Right hindlimb (tissue), 1 donor: ENCODE measurements at places on chromosomes 3 and 15.
A peak's percentile ranks its signal among the peaks of the same experiment; 100 is the strongest.

DNA sequence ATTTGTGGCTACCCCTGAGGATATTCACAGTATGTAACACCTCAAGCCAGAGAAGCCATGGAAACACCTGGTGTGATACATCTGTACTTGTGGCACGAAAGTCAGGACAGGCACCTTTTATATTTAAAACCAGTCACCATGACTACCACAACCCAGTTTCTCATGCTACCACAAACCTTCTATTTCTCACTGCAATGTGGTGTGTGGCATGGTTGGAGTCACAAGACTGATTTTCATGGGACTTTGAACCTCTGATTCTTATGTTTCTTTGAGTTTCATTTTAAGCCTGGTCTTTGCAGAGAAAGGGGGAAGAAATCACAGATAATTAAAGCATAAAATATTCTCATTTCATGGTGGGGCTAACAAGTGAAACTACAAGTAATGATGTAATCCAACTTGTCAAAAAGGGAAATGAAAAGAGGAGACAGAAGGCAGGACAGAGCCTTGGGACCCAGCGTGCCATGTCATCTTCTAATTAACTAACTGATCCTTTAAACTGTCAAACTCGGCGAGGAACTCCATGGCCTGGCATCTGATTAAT, 175.9 kb downstream of the PDZRN3 start:
- DNase-seq: no peak

- DNase-seq: no peak
Measured at GRCh38 chr15:100158356-100158755, 183.4 kb downstream of the ADAMTS17 start.

GRCh38 chr3:27596334-27596841, 112.2 kb upstream of the SLC4A7 start:
- no peak for DNase-seq

- DNase-seq: no peak
Measured at GRCh38 chr3:72229952-72230351, 445.0 kb upstream of the PROK2 start.

DNA sequence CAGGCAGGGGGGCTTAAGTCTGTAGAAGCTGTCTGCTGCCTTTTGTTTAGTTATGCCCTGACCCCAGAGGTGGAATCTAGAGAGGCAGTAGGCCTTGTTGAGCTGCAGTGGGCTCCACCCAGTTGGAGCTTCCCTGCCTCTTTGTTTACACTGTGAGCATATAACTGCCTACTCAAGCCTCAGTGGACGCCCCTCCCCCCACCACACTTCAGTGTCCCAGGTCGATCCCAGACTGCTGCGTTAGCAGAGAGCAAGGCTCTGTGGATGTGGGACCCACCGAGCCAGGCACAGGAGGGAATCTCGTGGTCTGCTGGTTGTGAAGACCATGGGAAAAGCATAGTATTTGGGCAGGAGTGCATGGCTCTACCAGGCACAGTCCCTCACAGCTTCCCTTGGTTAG, 446.8 kb upstream of the RARB start:
- DNase-seq: no peak

- DNase-seq: peak; percentile 40
Measured at GRCh38 chr3:20743553-20744321, 557.7 kb upstream of the SGO1 start.

DNA sequence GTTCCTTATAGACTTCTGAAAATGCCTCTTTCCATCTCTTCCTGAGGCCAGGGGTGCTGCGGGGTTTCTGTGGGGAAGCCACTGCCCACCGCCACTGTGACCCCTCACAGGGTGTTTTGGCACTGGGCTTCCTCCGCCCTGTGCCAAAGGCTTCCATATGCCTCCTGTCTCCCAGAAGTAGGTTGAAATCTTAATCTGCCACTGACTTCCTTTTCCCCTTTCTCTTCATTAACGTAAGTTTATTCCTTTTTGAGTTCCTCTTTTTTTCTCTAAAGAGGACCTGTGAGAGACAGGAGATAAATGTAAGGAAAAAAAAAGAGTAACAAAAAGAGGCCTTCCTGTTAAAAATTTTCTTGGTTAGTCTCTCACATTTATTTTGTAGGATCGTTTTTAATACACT, 220.5 kb downstream of the CTNNB1 start:
- no peak for DNase-seq

- DNase-seq: no peak
Measured at GRCh38 chr15:26537663-26538062, 235.2 kb downstream of the GABRB3 start.

DNA sequence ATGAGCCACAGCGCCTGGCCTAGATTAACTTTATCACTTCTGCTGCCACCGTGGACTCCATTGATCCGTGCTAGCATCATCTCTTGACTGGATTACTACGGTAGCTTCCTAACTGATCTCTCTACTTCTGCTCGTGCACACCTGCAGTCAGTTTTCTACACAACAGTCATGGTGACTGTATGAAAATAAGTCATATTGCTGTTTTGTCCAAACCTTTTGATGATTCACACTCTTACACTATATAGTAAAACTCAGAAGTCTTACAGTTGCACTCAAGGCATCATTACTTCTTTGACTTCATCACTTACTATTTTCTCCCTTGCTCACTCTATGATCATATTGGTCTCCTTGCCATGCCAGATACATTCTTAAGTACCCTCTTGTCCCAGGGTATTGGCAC, 10.1 kb downstream of the PDCD6IP start:
- no peak for DNase-seq

DNA sequence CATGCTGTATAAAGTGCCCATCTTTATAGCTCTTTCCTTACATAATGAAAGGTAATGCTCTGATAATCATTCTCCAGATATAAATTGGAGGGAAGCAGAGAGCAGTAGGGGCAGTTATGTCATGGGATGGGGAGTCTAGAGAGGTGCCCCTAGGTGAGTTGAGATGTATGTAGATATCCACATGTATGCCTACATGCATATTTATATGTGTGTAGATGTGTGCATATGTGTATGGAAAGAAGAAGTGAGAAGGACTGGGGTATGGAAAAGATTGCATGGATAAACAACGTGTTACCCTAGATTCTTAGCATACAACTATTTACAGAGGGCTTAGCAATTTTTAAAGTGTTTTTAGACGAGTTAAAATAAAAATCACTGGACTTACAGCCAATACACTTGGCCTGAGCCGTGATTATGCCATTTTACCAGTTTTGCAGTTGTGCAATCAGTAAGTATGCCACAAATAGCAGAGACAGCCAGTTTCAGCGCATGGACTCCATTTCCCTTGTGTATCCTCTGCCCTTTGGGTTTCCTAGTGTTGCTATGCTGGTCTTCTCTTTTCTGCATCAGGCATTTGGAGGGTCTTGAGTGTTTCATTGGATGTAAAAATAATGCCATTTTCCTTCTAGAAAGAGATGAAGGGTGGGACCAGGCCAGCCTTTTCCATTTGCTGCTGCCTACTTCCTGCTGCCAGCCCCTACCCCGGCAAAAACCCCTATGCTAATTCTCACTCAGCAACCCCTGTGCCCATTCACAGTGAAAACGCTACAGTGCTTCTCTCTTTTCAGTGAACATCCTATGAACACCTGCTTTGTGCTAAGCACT, 199.4 kb upstream of the NR2E3 start:
- DNase-seq: no peak

GRCh38 chr3:96331341-96331740, 483.1 kb upstream of the EPHA6 start:
- DNase-seq: no peak

- DNase-seq: no peak
Measured at GRCh38 chr3:60125686-60126085, 1075.9 kb upstream of the CFAP20DC start.

- DNase-seq: no peak
Measured at GRCh38 chr15:38997841-38998240, 433.2 kb upstream of the RASGRP1 start.

DNA sequence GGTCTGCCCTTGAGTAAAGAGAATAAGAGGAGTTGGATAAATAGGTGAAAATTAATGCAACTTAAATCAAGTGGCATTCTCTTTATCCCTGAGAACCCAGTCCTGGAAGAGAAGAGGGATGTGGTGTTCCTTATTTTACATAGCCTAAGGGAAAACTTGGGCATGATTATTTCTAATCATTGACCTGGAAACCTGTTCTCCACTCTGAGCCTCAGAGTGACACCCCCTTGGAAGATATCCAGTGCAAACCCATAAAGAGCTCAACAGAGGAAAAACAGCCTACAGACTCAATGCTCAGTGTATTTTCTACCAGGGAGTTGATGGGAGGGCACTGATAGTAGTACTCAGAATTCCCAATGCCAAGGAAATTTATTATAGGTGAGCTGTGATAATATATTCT, 22.0 kb downstream of the SLC15A2 start:
- no peak for DNase-seq

- peak; percentile 48 for DNase-seq
Measured at GRCh38 chr3:129934234-129935123, 40.0 kb upstream of the TRH start.

DNA sequence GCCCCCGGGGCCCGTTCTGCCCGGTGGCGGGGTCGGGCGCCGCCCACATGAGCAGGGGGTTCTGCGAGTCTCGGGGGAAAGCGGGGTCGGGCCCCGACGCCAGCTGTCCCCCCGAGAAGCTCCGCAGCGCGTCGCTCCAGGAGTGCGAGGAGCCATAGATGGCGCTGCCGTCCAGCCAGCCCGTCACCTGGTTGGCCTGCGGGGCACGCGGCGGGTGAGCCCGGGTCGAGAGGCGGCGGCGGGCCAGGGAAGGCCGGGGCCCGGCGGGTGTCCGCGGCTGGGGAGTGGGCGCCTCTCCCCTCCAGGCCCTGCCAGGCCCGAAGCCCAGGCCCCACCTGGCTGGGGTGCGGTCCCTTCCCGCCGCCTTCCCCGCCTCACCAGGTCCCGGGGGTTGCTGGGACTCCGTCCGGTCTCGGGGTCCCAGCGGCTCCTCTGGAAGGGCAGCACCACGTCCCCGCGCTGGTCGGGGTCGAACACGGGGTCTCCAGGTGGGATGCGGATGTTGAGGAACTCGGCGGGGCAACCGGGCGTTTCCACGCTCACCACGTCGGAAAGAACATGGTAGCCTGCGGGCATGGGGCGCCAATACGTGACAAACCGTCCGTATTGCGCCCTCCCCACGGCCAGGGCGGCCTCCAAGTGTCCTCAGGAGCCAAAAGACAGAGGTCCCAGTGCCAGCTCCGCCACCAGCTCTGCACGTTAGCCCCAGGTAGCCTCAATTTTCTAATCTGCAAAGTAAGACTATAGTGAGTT, 2.4 kb downstream of the DUOX2 start:
- no peak for DNase-seq

DNA sequence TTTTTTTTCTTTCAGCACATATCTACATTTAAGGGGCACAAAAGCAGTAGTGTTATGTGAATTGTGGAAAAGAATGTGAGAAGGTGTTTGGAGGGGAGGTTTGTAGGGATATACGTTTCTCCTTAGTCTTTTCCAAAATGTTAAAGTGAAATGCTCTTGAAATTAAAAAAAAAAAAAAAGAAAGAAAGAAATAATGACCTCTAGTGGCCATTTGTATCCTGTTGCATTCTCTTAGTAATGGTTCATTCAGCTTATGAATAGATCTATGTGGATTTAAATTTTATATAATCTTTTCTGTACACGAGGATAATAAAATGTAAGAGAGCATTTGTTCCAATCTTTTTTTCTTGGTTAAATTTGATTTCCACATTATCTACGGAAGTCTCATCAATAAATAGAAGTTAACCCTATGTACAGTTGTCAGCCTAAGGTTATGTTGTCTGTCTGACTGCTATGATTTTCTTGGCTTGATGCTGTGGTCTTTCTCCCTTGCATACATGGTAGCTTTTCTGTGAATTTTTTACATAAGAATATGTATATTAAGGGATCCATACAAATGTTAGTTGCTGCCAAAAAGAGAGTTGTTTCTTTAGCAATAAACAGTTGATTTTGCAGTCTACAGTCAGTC, 1.7 kb downstream of the P2RY13 start:
- DNase-seq: no peak

DNA sequence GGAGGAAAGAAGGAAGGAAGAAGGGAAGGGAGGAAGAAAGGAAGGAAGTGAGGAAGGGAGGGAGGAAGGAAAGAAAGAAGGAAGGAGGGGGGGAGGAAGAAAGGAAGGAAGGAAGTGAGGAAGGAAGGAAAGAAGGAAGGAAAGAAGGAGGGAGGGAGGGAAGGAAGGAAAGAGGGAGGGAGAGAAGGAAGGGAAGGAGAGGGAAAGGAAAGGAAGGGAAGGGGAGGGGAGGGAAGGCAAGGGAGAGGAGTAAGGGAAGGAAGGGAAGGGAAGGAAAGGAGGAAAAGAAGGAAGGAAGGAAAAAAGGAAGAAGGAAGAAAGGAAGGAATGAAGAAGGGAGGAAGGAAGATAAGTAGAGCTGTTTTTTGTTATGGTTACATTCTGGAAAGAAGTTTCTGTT, 141.2 kb downstream of the LRRC3B start:
- no peak for DNase-seq

DNA sequence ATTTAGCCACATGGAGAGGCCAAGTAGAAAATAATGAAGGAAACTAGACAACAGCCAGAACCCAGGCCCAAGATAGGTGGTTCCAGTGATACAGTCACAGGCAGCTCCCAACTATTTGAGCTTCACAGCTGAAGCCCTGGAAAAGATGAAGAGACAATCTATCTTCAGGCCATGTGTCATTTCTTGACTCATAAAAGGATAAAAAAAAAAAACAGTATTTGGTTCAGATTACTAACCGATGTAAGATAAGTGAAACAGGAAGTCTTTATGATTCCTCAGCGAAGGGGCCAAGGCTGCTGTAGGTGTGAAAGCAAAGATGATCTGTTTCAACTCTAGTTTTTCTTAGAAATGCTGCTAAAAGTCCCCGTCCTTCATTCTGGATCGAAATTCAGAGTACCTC, 394.6 kb downstream of the ZNF385D start:
- DNase-seq: no peak

DNA sequence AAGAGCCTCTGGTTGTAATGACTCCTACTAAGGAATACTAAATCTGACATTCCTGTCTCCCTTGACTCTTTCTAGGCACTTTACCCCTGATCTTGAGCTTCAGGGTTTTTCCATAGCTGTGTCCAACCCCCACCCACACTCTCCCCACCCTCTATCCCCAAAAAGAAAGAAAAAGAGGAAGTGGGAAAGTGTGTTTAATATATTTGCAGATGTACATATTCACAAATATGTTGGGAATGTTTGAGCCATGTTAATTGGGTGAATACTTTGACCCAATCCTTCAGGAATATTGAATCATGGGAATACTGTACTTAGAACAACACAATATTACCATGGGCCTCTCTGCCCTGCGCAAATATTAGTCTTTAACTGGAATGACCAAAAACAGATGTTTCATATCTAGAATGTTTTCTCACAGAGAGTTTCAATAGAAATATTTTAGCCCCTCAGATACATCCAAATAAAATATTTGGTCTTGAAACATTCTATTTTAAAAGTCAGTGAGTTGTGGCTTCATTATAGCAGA, 19.8 kb upstream of the PFN2 start:
- DNase-seq: no peak

- no peak for DNase-seq
Measured at GRCh38 chr3:149464542-149465328, 9.8 kb upstream of the TM4SF4 start.
